Peyer's patch (tissue), 4 donors: ENCODE measurements at places on chromosomes 5 and 9. TPM values are rescaled to one million over a fixed set of nuclear protein-coding genes. Genes with fewer than 3 reads are reported as not detected.

The EGFL7 gene
- total RNA-seq, result 38.8 TPM

The ARHGEF37 gene
- total RNA-seq, result 10.2 TPM

The PCDHGA1 gene
- total RNA-seq, result not detected

The CNTLN gene
- 4.6 TPM for total RNA-seq

The ST6GALNAC4 gene
- total RNA-seq, result 119 TPM

The RLN1 gene
- total RNA-seq, result not detected

The STPG3 gene
- total RNA-seq, result not detected

The CCL27 gene
- not detected for total RNA-seq

- DNase-seq, result peak; percentile 43
Measured at GRCh38 chr5:131795879-131796792, 681 bp downstream of the FNIP1 start.

- no peak for DNase-seq
Measured at GRCh38 chr5:137695651-137696428, 40.0 kb downstream of the KLHL3 start.

DNA sequence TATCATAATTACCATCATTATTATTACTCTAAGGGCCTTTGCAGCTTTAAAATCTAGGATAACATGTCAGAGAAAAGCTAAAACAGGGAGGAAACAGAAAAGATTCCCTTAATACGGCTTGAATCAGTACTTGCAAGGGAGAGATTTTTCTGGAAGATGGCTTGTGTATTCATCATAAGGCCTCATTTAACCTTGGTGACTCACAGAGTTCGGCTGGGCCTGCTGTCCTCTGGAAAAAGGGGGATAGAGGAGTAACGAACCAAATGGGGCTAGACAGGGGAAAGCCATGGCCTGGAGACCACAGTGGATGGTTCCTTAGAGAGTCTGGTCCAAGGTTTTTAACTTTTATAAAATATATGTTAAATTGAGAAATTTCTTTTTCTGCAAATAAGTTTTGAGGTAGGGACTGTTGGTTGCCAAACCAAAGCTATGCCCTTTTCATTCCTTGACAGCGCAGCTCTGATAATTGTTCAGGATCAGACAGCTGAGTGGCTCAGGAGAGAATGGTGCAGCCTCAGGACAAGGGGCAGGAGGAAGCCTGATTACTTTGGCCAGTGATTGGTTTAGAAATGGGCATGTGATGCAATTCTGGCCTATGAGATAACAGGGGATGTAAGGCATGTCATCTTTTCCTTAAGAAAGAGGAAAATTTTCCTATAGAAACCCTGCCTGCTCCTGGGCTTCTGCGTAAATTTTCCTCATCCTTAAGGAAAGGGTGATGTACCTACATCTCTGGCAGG lies 25.6 kb upstream of the GSN start:
- no peak for DNase-seq

- DNase-seq, result peak; percentile 77
Measured at GRCh38 chr9:15357050-15357653, 50.1 kb upstream of the TTC39B start.

- no peak for DNase-seq
Measured at GRCh38 chr5:91049800-91050199, 333.3 kb downstream of the ARRDC3 start.

DNA sequence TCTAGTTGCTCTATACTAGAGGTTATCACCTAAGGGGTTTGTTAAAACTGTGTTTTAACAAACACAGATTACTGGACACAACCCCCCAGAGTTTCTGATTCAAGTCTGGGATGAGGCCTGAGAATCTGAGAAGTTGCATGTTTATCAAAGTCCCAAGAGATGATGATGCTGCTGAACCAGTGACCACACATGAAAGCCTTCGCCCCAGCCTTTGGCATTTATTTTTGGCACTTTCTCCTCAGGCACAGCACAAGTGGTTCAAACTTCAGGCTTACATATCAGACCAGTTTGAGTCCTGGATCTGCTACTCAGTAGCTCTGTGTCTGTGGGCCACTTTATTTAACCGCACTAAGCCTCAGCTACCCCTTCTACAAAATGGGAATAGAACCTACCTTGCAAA lies 407.2 kb upstream of the PIK3R1 start:
- DNase-seq, result no peak

GRCh38 chr9:97039514-97039860 lies 545 bp upstream of the CTSV start:
- DNase-seq, result no peak

- peak; percentile 30 for DNase-seq
Measured at GRCh38 chr5:102099766-102100331, 196.2 kb downstream of the SLCO4C1 start.

DNA sequence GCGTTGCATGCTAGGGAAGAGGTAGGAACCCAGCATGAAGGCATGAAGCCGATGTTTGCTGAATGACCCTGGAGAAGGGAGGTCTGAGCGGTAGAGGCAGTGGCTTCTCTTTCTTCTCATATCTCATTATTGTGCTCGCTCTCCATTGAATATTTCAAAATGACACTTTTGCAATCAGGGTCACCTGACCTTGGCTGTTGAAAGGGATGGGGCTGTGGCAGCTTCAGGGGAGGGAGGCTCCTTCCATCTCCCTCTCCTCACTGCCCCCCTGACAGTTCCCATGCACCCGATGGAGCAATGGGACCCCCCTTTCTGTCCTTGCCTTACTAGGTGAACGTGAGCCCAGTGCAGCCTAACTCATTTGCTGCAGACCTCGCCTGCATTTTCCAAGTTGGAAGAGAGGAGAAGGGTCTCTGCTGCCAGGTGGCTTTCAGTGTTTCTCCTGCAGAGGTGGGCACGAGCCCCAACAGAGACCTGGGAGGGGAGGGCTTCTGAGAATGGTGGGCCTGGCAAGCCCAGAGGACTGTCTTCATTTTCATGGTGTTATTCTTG lies 17.9 kb downstream of the STC2 start:
- DNase-seq, result no peak

DNA sequence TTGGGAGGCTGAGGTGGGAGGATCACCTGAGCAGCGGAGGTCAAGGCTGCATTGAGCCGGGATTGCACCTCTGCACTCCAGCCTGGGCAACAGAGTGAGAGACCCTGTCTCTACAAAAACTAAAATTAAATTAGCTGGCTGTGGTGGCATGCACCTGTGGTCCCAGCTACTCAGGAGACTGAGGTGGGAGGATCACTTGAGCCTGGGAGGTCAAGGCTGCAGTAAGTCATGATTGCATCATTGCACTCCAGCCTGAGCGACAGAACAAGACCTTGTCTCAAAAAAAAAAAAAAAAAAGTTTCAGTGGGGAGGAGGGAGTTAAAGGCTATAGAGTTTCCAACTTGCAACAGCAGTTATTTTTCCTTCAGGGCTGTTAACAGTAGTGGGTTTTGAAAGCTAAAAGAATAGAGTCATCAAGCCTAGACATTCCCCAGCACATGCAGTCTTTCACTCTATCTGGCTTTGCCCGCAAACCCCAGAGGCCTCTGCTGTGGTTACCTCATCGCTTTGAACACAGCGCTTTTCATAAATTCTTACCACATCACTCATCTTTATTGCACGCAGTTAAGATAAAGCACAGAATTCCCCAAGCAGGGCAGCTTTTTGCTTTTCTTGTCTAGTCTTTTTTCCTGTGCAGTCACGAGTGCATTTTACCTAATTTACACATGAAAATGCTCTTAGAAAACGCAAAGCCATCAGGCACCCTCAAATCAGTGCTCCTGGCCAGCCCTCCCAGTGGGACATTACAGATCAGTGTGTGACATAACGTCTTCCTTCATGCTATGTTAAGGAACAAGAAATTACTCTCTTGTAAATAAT lies 8.7 kb upstream of the SLC2A8 start:
- DNase-seq, result peak; percentile 54

- no peak for DNase-seq
Measured at GRCh38 chr9:9790216-9790872, 822.5 kb downstream of the PTPRD start.

DNA sequence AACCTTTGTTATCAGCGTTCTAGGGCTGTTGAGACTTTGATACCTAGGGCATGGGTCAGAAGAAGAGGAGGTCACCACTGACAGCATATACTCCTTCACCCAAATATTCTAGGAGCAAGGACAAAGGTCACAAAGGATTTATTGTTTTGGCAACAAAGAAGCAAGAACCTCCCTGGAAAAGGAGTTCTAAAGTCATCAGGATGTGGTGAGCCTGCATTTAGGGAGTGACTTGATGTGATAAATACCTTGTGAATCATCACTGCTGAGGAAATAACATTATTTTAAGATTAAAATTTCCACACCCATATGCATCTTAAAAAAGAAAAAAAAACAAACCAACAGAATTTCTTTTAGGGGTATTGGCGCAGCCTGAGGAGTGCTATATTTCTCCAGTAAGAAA lies 13.9 kb downstream of the IFNA1 start:
- no peak for DNase-seq

GRCh38 chr9:82679472-82679871 lies 383.5 kb downstream of the RASEF start:
- DNase-seq, result no peak

GRCh38 chr9:93194641-93195040 lies 10.7 kb downstream of the WNK2 start:
- no peak for DNase-seq
